ENCODE measurements at places on chromosomes 3 and 15.

DNA sequence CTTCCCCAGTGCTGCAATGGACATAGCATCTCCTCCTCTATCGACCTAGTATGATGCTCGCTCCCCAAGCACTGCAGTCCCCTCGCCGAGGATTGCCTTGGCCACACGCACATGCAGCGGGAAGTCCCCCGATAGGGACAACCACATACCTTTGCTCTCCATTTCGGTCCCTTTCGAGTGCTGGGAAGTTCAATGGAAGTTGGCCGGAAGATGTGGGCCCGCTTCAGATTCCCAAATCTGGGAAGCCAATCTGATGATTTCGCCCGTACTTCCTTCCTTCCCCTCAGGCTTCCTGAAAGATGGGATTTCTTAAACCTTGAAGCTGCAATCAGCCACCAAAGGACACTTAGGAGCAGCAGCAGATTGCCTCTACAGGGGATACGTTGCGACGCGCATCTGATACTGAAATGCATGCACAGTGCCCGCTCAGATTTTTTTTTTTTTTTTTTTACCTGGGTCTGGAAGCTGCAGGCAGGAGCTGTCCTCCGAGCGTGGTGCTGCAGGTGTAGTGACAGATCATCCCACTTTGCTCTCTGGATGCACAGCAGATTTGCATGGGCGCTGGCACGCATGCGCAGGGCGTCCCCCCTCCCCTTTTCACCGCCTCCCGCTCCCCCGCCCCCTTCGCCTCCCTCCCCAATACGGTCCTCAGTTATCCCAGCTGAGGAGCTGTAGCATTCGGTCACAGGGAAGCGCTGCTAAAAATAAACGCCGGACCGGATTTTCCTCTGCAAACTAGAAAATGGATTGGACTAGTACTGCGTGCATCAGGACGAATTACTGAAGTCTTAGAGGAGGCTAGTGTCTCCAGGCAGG is at the start of gene FGF12:
TSS of gene FGF12 (minus strand) at position 510 of the 816 bp plus-strand sequence.
- DNase-seq, result peak; percentile 86

DNA sequence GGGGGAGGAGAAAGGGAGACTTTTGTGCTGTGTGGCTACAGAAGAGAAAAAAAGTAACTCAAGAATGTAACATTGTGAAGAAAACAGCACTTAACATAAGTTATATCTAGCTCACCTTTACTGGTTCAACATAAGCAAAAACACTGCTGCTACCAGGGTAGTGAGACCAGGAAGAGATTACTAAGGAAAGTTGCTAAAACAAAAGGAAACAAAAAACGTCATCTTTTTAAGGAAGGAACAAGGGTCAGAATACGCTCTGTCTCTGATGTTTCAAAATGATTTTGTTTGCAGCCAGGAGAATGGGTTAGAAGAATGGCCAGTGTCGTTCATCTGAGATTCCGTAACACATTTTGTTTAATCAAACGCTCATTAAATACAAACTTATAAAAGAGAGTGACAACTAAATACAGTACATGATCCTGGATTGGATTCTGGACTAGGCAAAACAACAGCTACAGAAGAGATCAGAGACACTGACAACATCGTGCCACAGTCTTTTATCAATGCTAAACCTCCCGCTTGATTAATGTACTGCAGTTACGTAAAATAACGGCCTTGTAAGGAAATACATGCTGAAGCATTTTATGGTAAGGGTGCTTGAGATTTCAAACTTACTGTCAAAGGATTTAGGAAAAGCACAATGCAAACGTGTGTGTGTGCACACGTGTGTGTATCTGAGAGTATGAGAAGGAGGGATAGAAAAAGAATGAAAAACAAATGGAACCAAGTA is 67.7 kb downstream of the FOXP1 start:
- DNase-seq, result no peak

DNA sequence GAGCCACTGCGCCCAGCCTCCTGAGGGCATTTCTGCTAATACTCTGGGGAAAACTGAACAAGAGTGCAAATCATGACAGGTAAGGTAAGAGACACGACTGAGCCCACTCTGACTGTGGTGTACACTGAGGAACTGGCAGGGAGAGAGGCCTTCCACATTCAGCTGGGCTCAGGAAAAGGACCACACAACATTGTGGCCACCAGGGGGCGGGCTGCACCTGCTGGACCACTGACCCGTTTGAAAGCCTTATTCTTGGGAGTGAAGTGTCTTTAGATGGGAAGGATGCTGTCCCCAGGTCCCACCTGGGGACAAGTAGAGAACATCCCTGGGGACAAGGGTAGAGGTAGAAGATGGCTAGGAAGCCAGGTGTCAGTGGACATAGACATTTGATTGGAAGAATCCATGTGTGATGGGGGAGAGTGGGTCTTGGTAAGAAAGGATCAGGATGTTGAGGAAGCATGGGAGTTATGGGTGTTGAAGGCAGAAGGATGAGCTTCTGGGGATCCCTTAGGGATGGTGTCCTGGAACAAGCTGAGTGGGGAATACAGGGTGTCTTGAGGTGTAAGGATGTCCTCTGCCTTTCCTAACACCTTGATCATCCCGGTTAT is 6.2 kb upstream of the CTDSPL start:
- peak; percentile 63 for DNase-seq

- DNase-seq, result no peak
Observed at GRCh38 chr3:188916934-188917401, 254.8 kb upstream of the TPRG1 start.

GRCh38 chr3:46609212-46609721 is 3.1 kb upstream of the FAM240A start:
- DNase-seq, result no peak

GRCh38 chr3:140006331-140006730 is 71.3 kb downstream of the CLSTN2 start:
- no peak for DNase-seq

DNA sequence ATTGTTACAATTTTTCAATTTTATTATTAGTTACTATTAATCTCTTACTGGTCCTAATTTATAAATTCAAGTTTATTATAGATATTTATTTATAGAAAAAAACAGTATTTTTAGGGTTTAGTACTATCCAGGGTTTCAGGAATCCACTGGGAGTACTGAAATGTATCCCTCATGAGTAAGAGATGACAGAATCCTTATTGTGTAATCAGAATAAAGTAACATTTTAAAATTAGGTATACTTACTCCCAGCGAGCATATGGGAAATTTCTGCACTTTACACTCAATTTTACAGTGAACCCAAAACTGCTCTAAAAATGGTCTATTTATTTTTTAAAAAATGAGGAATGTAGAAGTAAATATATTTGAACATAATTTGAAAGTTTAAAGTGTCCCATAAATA is 202.7 kb downstream of the CGGBP1 start:
- no peak for DNase-seq

DNA sequence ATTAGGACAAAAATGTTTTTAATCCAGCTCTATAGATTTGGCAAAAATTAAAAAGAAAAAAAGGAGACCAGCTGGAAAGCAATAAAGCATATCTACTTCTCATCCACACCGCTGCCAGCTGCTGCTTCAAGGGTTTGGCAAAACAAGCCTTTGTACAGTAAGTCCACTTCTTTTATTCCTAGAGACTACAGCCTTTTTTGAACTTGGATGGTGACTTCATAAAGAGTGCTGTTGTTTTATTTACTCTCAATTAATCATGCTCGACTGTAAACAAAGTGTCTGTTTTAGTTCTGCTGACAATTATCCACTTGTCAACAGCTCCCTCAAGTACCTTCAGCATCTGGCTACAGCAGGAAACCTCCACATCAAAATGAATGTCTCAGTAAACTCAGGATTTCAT is 12.3 kb upstream of the FOXB1 start:
- peak; percentile 63 for DNase-seq

- DNase-seq, result no peak
Observed at GRCh38 chr3:87797872-87798566, 260.8 kb downstream of the CGGBP1 start.

- DNase-seq, result no peak
Observed at GRCh38 chr15:78050441-78050809, 27.1 kb downstream of the TBC1D2B start.

DNA sequence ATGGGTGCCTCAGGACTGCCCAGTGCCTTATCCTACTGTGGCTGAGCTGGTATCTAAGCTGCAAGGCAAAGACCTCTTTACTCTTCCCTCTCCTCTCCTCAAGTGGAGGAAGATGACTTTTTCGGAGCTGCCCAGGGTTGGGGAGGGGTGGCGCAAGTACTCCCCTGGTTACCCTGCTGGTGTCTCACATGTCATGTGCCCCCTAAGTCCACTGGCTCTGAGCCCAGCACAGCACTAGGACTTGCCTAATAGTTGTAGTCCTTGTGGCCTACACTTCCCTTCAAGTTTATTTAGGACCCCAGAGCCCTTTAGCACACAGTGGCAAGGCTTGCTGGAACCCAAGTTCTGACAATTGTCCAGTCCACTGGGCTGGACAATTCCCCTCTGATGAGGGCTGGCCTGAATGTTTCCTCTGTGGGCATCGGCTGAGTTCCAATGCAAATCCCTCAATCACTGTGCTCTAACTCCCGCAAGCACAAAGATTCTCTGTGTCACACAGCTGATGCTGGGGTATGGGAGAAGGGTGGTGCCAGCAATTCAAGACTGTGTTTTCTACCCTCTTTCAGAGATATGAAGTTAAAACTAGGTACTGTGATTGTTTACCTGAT is 60.4 kb downstream of the UQCC5 start:
- no peak for DNase-seq

DNA sequence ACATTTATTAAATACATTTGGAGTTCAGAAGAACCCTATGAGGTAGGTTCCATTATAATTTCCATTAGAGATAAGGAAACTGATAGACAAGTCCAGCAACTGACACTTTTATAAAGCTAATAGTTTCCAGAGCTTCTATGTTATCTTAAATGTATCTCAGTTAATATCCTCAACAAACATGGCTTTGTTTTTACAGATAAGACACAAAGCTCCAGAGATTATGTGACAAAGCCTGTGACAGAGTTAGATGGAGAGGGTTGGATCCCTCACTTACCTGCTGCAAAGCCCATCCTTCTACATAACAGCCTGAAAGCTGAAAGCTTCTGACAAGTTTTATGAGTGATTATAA is 473 bp upstream of the COMMD2 start:
- no peak for DNase-seq

GRCh38 chr3:108548304-108548703 is 37.9 kb upstream of the MYH15 start:
- DNase-seq, result no peak

- DNase-seq, result peak; percentile 47
Observed at GRCh38 chr15:40367686-40368611, 9.9 kb downstream of the DISP2 start.
